ENCODE measurements at places on chromosomes 12 and 14.

DNA sequence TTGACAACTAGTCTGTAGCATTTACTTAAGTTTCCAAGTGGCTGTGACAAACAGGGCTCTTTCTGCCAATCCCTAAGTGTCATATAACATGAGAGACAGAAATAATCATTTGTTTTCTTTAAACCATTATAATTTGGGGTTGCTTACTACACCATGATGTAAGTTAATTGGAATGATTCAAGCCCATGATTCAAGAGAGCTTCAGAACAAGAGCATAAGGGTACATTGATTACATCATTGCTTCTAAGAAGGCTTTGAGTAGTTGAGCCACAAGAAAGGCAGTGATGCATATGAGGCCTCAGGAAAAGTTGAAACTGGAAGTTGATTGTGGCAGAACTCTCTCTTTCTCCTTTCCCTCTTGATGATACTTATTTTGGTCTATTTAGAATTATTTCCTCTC lies 444.0 kb downstream of the CCER1 start:
- no peaks in the 10 kb centered on the region for H3K36me3 ChIP-seq
- no peak for DNase-seq
- H3K4me1 ChIP-seq: no peaks in the 10 kb centered on the region

GRCh38 chr12:54486173-54486867 lies 11.2 kb upstream of the NCKAP1L start:
- no peaks in the 10 kb centered on the region for H3K4me1 ChIP-seq
- no peak overlapping the region for H3K4me3 ChIP-seq
- H3K27me3 ChIP-seq: no peaks in the 10 kb centered on the region
- no peak for DNase-seq
- H3K27ac ChIP-seq: no peak overlapping the region
- H3K36me3 ChIP-seq: no peaks in the 10 kb centered on the region

DNA sequence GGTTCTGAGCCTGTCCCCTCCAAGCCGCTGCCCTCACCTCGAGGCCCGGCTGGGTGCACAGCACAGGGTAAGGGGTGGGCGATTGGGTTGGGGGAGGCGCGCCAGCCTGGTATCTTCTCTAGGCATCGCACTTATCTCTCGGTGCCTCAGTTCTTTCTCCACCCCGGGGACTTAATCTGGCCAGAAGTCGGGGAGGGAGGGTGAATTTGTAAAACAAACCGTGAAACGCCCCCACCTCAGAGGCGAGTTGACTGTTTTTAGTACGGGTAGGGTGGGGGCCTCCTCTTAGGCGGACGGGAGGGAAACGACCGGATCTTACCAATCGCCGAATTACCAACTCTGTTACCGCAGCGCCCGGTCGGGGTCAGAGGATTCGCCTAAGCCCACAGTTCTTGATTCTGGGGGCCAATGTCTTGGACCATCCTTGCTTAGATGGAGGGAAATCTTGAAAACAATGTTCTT lies 1.4 kb upstream of the TBX3 start:
- peak overlapping the region; percentile 78 for H3K4me3 ChIP-seq
- H3K4me1 ChIP-seq: peaks cover 9% of the 10 kb centered on the region
- peak; percentile 23 for DNase-seq
- peak overlapping the region; percentile 90 for H3K27ac ChIP-seq
- H3K27me3 ChIP-seq: peaks cover 43% of the 10 kb centered on the region

- no peak overlapping the region for H3K4me3 ChIP-seq
- no peak overlapping the region for H3K27ac ChIP-seq
Measured at GRCh38 chr12:131773582-131774221, 54.5 kb upstream of the MMP17 start.

- no peak for DNase-seq
- no peak overlapping the region for H3K4me3 ChIP-seq
- H3K4me1 ChIP-seq: no peaks in the 10 kb centered on the region
- H3K36me3 ChIP-seq: no peaks in the 10 kb centered on the region
- H3K27me3 ChIP-seq: no peaks in the 10 kb centered on the region
- no peak overlapping the region for H3K27ac ChIP-seq
Measured at GRCh38 chr12:85733984-85734383, 102.2 kb downstream of the RASSF9 start.

DNA sequence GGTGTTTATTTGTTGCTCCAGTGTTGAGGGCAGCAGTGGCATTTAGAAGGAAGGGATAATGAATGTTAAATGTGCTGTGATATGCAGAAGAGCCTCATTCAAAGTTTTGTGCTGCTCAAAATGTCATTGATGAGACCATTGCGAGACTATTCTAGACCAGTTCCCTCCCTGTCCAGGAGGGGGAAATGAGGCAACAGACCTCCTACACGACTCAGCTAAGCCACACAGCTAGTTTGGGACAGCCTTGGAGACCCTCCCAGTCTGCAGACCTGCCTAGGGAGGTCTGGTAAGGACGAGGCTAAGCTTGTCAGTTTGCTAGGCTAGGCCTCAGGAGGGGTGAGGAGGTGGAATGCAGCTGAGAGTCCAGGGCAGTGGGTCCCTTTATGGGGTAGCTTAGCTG lies 116.0 kb downstream of the NRXN3 start:
- no peak overlapping the region for H3K27ac ChIP-seq
- H3K4me1 ChIP-seq: no peaks in the 10 kb centered on the region
- H3K27me3 ChIP-seq: no peaks in the 10 kb centered on the region
- no peak overlapping the region for H3K4me3 ChIP-seq

DNA sequence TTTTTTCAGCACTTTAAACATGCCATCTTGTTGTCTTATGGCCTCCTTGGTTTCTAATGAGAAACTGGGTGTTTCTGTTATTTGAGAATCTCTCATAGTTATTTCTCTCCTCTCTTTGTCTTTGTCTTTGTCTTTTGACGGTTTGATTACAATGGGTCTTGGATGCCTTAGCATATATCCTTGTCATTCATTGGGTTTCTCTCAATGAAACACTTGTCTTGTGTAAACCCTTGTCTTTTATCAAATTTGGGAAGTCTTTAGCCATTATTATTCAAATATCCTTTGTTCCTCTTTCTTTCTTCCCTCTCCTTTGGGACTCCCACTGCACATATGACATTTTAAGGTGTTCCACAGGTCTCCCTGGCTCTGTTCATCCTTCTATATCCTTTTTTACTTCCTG lies 373.5 kb upstream of the TBX3 start:
- H3K27ac ChIP-seq: no peak overlapping the region
- H3K4me1 ChIP-seq: no peaks in the 10 kb centered on the region
- no peaks in the 10 kb centered on the region for H3K36me3 ChIP-seq

- no peak overlapping the region for H3K27ac ChIP-seq
- no peak for DNase-seq
- no peak overlapping the region for H3K4me3 ChIP-seq
- H3K27me3 ChIP-seq: no peaks in the 10 kb centered on the region
Measured at GRCh38 chr12:45398552-45398951, 182.7 kb downstream of the ANO6 start.

GRCh38 chr12:80415466-80415865 lies 28.6 kb upstream of the PTPRQ start:
- no peak overlapping the region for H3K27ac ChIP-seq
- H3K36me3 ChIP-seq: no peaks in the 10 kb centered on the region
- DNase-seq: no peak
- peaks cover 14% of the 10 kb centered on the region for H3K4me1 ChIP-seq

DNA sequence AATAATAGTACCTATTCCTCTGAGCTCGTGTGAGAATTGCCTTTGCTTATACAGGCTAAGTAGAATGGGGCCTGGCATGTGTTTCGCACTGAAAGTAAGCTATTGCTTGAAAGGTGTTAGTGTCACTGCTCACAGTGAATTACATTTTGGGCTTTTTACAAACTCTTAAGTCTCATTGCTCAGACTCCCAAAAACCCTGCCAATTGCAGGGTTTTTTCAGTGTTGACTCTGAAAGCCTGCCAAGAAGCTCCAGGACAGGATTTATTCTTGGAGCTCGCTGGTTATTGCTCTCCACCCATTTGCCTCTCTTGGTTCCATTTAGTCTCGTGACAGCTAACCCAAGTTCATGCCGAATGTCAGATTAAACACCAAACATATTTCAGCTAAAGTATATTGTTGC lies 39.8 kb downstream of the NOPCHAP1 start:
- H3K4me3 ChIP-seq: no peak overlapping the region
- H3K27me3 ChIP-seq: no peaks in the 10 kb centered on the region
- no peak overlapping the region for H3K27ac ChIP-seq
- no peak for DNase-seq

DNA sequence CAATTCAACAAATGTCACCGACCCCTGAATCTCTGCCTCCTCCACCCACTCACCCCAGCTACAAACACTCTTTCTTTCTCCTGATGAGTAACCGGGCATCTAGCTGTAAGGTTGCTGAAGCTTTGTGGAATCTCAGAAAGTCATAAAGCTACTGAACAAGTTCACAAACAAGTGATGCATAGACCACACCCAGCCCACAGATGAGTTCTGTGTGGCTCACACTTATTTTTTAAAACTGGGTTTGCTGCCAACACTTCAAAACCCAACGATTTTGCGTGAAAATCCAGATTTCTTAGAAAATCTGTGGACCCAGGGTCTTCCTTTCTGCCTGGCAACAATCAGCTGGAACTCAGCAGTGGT lies 96.1 kb downstream of the APAF1 start:
- no peak for DNase-seq
- no peaks in the 10 kb centered on the region for H3K4me1 ChIP-seq
- peaks cover 2% of the 10 kb centered on the region for H3K36me3 ChIP-seq
- no peak overlapping the region for H3K27ac ChIP-seq
- H3K4me3 ChIP-seq: no peak overlapping the region
- H3K27me3 ChIP-seq: no peaks in the 10 kb centered on the region

GRCh38 chr12:127169321-127170181 lies 1097.4 kb upstream of the TMEM132C start:
- no peaks in the 10 kb centered on the region for H3K4me1 ChIP-seq
- H3K27me3 ChIP-seq: no peaks in the 10 kb centered on the region
- H3K27ac ChIP-seq: no peak overlapping the region
- H3K4me3 ChIP-seq: no peak overlapping the region
- DNase-seq: no peak
- H3K36me3 ChIP-seq: no peaks in the 10 kb centered on the region

DNA sequence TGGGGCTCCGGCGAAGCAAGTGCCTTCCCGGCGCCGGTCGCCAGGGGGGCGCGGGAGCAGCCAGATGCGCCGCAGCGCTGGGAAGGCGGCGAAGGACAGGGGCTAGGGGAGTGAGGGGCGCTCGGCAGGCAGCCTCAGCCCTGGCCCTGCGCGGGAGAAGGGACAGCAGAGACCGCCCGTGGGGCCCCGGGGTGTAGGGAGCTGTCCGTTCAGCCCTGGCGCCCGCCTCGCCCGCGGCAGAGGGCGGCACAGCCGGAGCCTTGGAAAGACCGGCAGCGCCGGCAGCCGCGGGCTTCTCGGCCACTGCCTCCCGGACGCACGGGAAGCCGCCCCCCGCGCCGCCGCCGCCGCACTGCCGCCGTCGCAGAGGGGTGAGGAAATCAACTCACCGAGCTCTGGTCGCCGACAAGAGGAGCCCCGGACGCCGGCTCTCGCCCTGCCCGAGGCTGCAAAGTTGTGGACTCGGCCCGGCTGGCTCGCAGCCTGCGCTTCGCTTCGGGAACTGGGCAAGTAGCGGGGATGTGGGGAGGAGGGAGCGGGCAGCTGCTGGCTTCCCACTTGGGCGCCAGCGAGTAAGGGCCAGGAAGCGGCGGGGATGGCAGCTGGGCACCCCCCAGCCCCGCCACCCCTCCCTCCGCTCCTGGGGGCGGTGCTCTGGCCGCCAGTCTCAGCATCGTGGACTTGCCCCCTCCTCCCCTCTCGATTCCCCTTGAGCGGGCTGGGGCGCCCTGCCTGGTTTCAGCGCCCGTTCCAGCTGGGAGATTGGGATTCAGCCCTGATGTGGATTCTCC lies at the start of gene ZDHHC22:
Gene ZDHHC22 (minus strand): TSS at position 578 of the 791 bp plus-strand sequence. CDS start 2,053 bp downstream, outside the sequence.
- no peaks in the 10 kb centered on the region for H3K36me3 ChIP-seq
- H3K4me3 ChIP-seq: peak within 1 kb of the TSS; percentile 64
- no peak within 1 kb of the TSS for H3K27ac ChIP-seq
- DNase-seq: no peak
- peaks cover 13% of the 10 kb centered on the region for H3K4me1 ChIP-seq

- no peaks in the 10 kb centered on the region for H3K27me3 ChIP-seq
- no peaks in the 10 kb centered on the region for H3K36me3 ChIP-seq
- H3K27ac ChIP-seq: no peak overlapping the region
Measured at GRCh38 chr14:92254786-92255185, 68.2 kb upstream of the SLC24A4 start.

DNA sequence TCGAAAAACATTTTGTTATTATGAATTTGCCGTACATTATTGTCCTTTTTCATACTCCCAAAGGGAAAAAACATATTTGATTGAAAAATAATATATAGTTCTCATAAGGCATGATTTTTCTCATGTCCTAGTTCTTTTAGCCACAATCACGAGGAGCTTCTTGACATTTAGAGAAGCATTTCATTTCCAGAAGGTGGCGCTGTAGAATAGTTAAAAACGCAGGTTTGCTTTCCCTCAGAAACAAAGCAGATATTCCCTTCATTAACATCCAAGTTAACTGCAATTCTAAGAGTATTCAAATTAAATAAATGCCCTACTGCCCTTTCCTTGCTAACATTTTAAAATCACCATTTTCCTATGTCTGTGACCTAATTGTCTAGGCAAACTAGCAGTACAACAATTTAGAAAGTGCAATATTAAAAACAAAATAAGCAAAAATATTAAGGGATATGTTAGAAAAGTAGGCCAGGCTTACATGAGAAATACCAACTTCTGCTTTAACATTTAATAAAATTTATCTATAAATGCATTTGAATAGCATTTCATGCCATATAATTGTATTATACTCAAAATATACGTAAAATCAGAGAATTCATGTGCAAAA lies 10.9 kb upstream of the PIK3C2G start:
- H3K27me3 ChIP-seq: no peaks in the 10 kb centered on the region
- DNase-seq: no peak
- H3K27ac ChIP-seq: no peak overlapping the region
- no peaks in the 10 kb centered on the region for H3K4me1 ChIP-seq
- no peaks in the 10 kb centered on the region for H3K36me3 ChIP-seq

- H3K36me3 ChIP-seq: no peaks in the 10 kb centered on the region
- H3K27me3 ChIP-seq: no peaks in the 10 kb centered on the region
- H3K4me1 ChIP-seq: peaks cover 26% of the 10 kb centered on the region
- H3K27ac ChIP-seq: no peak overlapping the region
- no peak overlapping the region for H3K4me3 ChIP-seq
- DNase-seq: no peak
Measured at GRCh38 chr14:72549026-72549425, 344.9 kb downstream of the DPF3 start.

DNA sequence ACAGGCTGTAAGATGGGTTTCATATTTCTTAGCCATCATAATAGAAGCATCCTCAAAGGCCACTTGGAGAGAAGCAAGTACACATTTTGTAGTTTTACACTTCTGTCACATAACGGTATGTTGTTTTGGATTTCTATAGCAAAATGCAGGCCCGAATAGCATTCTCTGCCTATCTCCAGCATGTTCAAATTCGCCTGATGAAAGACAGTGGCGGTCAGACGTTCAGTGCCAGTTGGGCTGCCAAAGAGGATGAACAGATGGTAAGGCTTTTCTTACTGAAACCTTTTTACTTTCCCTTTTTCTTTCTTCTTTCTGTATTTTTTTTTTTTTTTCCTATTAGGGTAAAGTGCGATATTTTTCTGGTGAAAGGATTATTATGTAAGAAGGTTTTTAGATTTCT lies 110.5 kb downstream of the TTLL5 start:
- H3K4me1 ChIP-seq: peaks cover 23% of the 10 kb centered on the region
- H3K27me3 ChIP-seq: no peaks in the 10 kb centered on the region
- DNase-seq: no peak
- no peak overlapping the region for H3K4me3 ChIP-seq
- H3K36me3 ChIP-seq: no peaks in the 10 kb centered on the region
- H3K27ac ChIP-seq: no peak overlapping the region

GRCh38 chr12:108802101-108802961 lies 55.1 kb downstream of the SSH1 start:
- peaks cover 13% of the 10 kb centered on the region for H3K36me3 ChIP-seq
- peaks cover 59% of the 10 kb centered on the region for H3K4me1 ChIP-seq

- no peaks in the 10 kb centered on the region for H3K36me3 ChIP-seq
- H3K27me3 ChIP-seq: no peaks in the 10 kb centered on the region
- no peak overlapping the region for H3K4me3 ChIP-seq
Measured at GRCh38 chr12:43976027-43976426, 140.1 kb downstream of the TMEM117 start.
